Left ventricle myocardium inferior (tissue), 1 donor: ENCODE measurements at places on chromosomes 12 and 14.

DNA sequence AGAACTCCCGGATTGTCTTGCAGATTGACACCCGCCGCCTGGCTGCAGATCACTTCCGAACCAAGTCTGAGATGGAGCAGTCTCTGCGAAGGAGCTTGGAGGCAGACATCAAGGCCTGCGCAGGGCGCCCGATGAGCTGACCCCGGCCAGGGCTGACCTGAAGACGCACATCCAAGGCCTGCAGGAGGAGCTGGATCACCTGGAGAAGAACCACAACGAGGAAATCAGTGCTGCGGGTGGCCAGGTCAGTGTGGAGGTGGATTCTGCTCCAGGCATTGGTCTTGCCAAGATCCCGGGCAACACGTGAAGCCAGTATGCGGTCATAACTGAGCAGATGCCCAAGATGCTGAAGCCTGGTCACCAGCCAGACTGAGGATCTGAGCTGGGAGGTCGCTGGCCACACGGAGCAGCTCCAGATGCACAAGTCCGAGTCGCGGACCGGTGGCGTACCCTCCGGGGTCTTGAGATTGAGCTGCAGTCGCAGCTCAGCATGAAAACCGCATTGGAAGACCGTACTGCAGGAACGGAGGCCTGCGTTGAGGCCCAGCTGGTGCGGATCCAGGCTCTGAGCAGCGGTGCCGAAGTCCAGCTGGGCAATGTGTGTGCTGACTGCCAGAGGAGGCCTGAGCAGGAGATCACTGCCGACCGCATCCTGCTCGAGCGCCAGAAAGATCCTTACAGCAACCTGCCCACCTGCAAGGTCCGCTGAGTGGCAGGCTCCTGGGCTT, 12.4 kb upstream of the A2M start:
- no peak for DNase-seq

- DNase-seq: no peak
Observed at GRCh38 chr12:83388551-83388950, 701.8 kb downstream of the TMTC2 start.

DNA sequence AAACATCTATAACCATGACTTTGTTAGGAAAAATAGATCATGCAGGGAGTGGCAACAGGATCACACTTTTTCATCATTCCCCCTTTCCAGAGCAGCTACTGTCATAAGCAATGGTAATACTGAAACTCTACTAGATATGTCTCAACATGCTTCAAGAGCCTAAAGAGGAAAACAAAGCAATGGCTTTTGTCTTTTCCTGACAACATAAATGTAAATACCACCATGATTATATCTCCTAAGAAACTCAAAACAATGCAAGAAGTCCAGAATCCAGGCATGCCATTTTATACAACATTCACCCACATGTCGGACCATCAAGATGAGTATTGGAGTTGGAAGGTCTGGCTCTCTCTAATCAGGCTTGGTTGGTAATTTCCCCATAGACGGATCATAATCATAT, 78.7 kb downstream of the KIF21A start:
- no peak for DNase-seq

- peak; percentile 67 for DNase-seq
Observed at GRCh38 chr14:50230701-50231474, 490 bp downstream of the SOS2 start.

GRCh38 chr14:53501361-53502211, 348.5 kb upstream of the DDHD1 start:
- DNase-seq: no peak

DNA sequence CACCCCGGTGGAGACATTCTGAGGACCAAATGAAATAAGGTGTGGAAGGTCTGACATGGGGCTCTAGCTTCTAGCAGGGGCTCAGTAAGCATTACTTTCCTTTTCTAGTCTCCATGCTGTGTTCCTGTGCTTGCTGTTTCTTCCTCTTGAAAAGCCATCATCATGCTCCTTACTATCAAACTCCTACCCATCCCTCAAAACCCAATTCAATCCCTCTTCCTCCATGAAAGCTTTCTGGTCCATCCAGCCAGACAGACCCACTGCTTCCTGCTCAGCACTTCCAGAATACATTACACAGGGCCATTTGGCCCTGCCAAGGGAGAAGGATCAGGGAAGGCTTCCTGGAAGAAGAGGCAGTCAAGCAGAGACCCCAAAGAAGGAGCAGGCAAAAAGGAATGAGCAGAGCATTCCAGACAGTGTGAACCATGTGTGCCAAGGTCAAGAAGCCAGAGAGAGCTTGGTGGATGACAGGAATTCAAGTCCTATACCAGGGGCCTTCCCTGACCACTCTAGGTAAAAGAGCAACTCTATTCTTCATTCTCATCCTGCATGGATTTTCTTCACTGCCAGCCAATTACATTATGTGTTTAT, 59.5 kb downstream of the NUAK1 start:
- DNase-seq: no peak
